Lung microvascular endothelial cell (primary cell): ENCODE measurements at places on chromosomes 7 and 10.

DNA sequence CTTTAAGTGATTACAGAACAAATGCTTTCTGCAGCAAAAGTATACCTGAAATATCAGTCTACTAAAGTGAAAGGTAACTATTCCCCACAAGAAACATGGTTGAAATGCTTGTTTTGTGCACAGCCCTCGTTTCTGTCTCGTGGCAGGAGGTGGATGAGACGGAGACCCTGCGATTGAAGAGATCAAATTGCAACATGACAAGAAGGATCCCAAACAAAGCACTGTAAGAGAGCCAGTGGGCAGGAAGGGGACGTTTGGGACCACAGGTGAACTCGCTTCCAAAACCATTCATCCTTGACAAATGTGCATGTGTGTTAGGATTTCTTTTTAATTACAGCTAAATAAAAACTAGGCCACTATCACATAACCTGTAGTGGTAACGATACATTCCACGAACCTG, 192.6 kb downstream of the CCSER2 start:
- DNase-seq, result no peak

DNA sequence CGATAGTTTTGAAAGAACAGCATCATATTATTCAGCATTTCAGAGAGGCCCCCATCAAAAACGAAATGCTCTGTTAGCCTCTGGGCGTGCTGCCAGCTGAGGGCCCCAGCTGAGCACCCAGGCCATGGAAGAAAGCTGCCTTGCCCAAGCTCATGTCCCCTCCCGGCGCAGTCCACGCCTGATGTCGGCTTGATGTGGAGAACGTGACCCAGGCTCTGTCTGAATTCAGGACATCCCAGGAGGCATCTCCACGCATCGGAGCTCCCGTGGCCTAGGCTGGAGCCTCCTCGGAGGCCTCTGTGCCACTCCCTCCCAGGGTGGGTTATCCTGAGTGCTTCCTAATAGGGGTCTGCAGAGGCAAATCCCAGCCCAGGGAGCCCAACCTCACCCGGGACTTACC, 218.3 kb upstream of the AKR1E2 start:
- DNase-seq, result no peak

DNA sequence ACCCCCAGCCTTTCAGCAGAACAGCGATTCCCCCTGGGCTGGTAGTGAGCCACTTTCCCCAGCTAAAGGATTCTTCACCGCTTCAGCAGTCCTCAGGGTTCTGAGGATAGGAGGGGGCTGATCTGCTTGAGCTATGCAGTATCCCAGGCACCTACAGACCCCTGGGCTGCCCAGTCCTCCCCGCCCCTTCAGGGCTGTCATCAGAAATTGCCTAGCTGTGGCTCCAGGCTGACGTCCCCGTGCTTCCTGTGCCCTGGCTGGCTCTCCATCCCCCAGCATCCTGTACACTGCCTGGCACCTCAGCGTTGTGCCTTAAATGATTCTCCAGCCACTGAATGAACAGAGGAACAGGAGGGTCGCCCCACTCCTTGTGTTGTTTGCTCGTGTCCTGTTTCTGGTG, 38.4 kb upstream of the CDH23 start:
- peak; percentile 9 for DNase-seq

GRCh38 chr7:55052741-55053427, 34.1 kb downstream of the EGFR start:
- no peak for DNase-seq

DNA sequence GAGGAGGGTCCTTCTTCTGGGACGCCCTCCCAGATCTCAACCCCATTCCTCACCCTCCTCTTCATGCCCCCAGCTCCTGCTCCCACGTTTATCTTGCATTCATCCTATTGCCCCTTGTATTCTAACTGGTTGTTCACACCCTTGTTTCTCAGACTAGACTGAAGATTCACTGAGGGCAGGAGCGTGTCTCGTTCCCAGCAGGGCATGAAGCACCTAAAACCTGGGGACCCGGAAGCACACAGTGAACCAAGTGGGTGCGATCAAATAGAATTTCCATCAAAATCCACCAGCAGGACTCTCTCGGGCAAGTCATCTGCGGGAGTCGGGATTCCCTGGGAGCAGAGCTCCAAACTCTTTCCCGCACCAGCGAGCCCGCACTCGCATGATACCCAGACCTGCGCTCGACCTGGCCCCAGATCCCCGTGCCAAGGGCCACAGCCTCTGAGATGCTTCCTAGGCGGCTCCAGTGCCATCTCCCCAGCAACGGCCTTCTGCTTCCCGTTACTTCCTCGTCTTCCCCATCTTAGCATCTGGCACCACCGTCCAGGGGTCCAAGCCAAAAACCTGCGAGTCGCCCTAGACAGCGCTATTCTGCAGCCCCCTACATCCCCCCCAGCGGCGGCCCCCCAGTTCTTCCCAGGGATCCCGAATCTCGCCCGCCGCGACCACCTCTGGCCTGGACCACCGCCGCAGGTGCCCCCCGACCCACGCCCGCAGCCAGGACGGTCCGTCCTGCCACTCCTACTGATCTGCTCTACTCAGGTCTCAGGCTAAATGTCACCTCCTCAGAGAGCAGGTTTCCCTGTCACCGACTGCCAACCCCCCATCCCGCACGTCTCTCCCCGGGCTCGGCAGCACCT, 6.1 kb upstream of the GBX1 start:
- DNase-seq, result no peak

- DNase-seq, result no peak
These were observed 418.9 kb downstream of the ZNF716 start for GRCh38 chr7:57868771-57869483.

DNA sequence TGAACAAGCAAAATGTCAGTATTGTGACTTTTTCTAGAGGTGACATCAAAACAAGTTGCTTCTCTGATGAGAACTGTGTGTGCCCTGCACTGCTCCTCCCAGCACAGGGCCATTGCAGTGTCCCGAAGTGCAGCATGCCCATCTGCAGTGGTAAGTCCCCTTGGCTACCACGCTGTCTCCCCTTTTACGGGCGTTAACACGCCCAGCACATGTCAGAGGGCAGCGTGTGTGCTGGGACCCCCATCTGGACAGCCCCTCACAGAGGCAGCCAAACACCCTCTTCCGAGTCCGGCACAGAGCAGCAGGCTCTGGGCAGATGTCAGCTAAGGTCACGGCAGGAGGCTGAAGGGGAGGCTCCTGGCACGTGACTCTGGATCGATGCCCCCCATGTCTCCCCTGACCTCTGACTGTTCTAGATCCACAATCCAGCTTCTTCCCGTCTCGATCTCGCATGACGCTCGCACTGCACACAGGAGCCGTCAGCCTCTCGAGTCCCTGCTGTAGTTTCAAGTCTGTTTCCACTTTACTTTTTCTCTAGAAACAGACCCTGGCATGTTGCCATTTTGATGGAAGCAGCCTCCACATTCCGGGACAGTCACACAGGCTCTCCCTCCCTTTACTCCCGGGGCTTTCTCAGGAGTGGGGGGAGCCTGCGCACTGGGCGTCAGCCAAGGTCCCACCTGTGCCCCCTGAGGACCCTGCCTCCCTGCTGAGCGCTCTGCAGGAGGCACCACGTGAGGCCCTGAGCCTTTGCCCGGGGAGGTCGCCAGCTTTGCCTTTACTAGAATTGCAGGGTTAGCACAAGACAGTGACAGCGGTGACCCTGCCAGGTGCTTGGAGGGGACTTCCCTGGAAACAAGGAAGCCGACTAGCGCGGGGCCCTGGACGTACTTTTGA, 133.8 kb downstream of the TCERG1L start:
- DNase-seq, result no peak

DNA sequence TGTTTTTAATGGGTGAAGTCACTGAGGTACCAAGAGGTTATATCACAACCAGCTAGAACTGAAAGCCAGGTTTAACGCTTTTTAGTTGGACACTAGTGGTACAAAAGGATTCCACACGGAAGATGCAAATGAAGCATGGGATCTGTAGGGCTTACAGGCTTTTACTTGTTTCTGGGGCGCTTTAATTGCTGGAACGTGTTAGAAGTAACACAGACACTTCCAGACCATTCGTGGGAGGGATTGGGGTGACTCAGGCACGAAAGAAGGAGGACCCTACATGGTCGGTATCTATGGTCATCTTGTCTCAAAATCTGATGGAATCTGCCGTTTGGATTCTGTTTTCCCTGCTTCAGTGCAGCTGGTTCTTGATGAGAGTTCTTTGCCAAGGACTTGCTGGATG, 1.0 kb downstream of the YKT6 start:
- no peak for DNase-seq

DNA sequence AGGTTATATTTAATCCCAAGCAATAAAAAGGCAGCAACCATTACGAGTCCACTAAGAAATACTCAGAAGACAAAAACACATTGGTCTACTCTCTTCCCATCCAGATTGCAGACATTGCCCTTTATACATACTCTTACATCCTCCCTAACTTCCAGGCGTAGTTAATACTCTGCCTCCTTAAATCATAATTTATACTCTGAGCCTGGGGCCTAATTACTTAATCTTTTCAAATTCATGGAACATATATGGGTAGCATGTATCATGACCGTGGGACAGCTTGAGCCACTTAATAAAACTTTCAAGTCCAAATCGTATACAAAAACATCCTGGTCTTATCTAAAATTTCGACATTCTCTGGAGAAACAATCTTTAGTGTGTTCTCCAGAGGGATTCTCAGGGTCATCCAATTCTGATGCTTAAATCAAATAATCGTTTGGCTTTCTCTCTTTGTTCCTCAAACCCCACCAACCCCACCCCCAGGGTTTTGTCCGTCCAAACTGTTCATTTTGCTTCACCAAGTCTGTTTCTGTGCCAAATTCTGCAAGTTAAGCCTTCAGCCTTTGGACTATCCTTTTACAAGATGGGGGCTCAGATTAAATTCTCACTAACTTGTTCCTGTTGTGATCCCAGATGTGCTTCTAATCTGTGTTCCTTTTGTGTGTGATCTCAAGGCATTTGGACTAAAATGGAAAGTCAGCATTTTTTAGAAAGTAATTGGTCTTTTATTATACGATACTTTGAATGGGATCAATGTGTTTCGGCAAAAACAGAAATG, 86.4 kb downstream of the ADAM12 start:
- no peak for DNase-seq

DNA sequence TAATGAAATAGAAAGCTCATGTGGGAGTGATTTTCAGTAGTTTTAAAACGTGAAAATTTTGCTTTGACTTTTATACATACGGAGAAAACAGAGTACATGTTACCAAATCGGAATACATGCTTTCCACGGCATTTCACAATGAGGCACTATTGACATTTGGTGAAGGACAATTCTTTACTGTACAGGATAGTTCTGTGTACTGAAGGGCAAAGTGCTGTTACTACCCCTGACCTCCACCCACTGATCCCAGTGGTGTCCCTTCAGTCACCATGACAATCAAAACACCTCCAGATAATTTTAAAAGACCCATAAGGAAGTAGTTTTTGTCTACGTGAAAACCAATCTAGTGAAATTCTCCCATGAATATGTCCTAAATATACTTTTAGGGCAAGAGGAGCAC, 33.1 kb upstream of the ANK3 start:
- no peak for DNase-seq

DNA sequence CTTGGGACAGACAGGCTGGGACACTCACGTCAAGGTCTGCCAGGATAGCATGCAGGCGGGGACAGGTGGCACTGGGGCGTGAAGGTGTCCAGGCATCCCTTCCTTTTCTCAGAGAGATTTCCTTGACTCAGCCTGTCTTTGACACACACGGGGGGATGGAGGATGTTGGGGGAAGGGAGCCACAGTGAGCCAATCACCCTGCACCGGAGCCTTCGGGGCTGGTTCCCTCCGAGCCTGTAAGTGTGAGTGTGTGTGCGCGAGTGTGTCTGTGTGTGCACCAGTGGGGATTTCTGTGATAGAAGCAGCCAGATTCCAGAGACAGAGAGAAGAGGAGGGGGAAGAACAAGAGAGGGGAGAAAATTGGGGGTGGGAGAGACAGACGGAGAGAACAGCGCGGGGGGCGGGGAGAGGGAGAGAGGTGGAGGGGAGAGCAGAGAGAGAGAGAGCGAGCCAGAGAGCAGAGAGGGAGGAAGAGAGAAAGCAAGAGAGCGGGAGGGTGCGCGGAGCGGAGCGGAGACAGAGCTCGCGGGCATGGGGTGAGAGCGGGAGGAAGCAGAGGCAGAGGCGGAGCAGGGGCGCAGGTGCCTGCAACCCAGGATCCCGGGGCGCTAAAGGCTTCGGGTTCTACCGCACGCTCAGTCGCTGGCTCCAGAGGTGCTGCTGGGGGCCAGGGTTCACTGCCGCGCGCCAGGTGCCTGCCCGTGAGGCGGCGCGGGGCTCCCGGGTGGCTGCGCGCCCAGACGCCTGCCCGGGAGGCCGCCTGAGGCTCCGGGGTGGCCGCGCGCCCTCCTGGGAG, 466 bp upstream of the GPR26 start:
- DNase-seq, result no peak

DNA sequence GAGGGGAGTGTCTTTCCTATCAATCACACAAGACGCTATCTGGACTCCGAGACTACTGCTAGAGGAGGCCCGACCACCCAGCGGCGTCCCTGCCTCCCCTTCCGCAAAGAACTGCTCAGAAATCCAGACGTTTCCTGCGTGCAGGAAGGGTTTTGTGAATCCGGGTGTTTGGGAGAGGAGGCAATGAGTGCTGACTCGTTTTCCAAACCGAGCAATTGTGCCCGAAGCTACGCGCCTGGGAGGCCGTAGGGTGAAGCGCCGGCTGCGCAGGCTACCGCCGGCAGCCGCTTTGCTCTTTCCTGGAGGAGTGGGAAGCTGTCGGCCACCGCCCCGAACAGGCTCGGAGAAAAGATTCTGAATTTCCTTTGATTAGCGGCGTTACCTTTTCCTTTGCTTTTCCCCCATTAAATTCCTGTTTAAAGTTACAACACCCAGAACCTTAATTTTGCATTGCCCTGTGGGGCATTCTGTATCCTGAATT, 5.3 kb downstream of the VAX1 start:
- DNase-seq, result no peak

DNA sequence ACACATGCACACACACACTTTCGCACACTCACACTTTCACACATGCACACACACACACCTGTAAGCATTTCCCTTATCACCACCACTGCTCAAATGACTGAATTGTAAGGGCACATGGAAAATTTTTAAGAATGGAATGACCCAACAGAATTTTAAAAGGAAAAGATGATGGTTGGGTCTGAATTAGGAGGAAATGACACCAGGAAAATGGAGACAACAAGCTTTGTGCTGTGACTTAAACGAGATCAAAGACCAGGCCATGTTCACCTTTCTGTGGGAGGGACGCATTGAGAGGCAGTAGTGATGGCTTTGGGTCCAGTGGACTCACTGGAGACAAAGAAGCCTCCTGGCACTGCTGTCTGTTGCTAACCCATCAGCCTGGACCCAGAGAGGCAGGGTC, 16.7 kb upstream of the C10orf71 start:
- DNase-seq, result peak; percentile 84

- DNase-seq, result no peak
These were observed 118.8 kb downstream of the JAZF1 start for GRCh38 chr7:28061824-28062196.

- DNase-seq, result no peak
These were observed 86.8 kb upstream of the NAMPT start for GRCh38 chr7:106371629-106372028.

- no peak for DNase-seq
These were observed 15.0 kb downstream of the CEP41 start for GRCh38 chr7:130425796-130426195.

DNA sequence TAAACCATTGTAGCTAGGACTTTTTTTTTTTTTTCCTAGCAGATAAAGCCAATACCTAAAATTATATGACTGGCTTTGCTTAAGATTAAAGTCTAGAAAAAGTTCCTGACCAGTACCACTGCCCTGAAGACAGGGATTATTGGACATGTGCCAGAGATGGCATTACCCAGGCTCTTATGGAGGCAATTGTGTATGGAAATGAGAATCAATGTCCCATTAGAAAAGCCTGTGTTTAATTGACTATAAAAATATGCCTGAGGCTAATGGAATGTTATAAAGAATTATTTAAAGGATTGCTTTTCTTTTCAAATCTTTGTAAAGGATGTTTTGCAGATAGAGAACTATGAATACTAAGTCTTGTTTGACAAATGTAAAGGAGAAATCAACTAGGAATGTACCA, 196.7 kb downstream of the ANK3 start:
- no peak for DNase-seq
